RWPE2 (cell line): ENCODE measurements at places on chromosomes 7 and 10.
A peak's percentile ranks its signal among the peaks of the same experiment; 100 is the strongest.

DNA sequence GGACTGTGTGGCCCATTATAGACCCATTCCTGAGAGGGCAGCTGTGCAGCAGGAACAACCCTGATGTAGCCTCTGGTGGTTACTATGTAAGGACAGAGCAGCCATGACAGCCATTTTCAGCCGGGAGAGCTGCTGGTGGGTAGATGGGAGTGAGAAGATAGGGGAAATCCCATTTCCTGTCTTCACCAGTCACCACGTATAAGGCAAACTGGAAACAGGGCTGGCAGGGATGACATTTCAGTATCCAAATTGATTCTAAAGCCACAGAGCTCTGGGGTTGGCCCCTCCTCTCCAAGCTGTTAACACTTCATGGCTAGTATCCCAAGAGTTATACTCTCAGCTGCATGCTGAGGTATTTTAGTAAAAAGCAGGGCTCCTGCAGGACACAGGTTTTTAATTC, 15.2 kb upstream of the FZD1 start:
- DNase-seq = no peak

DNA sequence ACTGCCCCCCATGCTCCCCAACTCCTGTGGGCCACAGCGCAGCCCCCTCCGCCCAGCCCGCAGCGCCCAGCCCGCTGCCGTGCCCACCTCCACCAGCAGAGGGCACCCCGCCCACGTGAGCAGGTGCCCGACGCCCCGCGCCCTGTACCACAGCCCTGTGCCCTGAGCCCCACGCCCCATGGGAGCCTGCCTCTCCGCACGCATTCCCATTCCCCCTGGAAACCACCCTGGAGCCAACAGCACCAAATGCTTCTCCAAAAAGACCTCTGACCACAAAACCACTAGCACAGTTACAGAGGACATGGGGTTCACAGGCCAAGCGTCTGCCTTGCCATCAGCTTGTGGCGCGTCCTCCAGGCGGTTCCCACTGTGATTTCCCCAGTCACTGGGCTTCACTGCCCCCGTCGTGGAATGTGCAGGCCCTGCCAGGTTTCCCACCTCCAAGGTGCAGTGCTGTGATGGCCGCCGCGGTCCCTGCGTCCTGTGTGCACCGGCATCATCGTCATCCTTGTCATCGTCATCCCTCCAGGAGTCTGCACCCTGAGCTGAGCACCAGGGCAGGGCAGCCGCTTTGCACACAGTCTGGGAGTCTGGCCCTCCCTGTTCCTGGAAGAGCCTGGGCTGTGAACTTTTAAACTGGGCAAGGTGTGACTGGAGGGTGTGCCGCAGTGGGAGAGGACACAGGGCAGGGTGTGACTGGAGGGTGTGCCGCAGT, 61.7 kb downstream of the PWWP2B start:
- DNase-seq = peak; percentile 61

- no peak for DNase-seq
These were observed 337.8 kb upstream of the TEX47 start for GRCh38 chr7:89133357-89133756.

- DNase-seq = no peak
These were observed 401.9 kb downstream of the GATA3 start for GRCh38 chr10:8456386-8456785.

DNA sequence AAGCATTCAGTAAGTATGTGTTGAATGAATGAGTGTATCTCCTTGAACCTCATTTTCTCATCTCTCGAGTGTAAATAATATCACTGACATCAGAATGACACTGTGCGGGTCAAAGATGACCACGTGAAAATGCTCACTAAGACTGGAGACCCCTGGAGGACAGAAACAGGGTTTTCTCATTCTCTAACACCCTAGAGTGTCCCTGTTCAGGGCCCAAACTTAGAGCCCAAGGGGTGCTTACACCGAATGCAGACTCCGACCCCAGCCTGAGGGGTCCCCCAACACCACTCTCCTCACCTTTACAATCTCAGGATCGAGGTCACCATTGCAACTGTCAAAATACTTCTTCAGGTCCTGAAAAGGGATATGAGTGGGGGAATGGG, 1.4 kb downstream of the CDK5 start:
- no peak for DNase-seq

DNA sequence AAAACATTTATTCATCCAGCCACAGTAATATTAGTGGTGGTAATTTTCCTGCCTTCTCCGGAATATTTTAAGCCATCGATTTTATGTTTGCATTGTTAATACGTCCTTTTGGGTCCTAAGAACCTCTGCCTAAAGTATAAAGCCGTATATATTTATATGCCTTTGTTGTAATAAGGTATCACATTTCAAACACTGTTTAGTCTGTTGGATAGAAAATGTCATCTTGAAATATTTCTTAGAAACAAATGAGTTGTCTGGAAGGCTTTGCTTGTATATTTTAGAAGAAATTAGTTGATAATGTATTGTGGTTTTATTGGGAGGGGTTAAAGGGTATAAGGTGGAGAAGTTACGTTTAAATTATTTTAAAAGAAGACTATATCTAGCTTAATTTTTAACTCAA, 11.1 kb downstream of the PRPF18 start:
- no peak for DNase-seq
